Occipital lobe (tissue), 3 donors: ENCODE measurements at places on chromosomes 16 and 17.
A peak's percentile ranks its signal among the peaks of the same experiment; 100 is the strongest.

GRCh38 chr17:82014971-82015310 lies 7.7 kb downstream of the CENPX start:
- DNase-seq, result no peak

- peak; percentile 44 for DNase-seq
Measured at GRCh38 chr17:18025945-18026776, 12.8 kb downstream of the ATPAF2 start.

DNA sequence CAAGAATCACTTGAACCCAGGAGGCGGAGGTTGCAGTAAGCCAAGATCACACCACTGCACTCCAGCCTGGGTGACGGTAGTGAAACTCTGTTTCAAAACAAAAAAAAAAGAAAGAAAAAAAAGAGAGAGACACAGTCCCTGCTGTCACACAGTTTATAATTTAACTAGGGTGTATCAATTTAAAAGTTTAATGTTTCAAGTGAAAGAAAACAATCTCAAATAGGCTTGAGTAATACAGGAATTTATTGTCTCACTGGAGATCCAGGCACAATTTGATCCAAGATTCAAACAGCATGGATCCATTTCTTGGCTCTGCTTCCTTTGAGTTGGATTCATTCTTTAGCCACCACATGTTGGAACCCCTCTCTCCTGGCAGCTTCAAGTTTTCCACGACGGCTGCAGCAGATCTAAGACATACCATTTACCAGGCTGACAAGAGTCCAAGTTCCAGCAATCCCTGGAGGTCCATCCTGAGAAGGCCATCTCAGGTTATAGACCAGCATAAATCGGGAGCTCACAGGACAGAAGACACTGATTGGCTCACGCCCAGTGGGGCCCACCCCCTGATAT lies 97.5 kb downstream of the YPEL2 start:
- no peak for DNase-seq

GRCh38 chr17:40952661-40953060 lies 14.1 kb downstream of the KRT39 start:
- DNase-seq, result no peak

DNA sequence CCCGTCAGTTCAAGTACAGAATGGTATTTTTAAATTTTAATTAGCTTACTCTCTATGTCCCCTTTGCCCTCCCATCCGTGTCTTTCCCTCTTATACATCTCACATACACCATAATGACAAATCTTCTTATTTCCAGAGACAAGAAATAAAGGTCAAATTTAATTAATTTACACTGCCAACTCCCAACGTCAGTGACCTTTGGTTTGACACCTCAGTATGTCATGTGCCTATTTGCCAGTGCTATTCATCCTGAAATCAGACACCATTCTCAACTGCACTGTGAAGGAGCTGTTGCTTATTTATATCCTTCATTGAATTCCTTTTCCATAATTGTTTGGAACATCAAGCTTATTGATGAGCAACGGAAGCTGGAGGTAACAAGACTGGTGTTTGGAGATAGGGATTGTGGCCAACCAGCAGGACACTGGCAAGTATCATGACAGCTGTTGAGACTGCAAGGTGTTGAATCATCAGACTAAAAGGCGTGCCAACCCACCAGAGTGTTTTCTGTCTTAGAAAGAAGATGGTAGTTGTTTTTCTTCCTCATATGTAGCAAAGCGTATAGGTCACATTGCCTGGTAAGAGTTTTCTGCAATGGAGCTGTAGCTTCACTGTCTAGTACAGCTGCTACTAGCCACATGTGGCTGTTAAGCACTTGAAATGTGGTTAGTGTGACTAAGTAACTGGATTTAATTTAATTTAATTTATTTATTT lies 12.5 kb downstream of the CALCOCO2 start:
- no peak for DNase-seq

DNA sequence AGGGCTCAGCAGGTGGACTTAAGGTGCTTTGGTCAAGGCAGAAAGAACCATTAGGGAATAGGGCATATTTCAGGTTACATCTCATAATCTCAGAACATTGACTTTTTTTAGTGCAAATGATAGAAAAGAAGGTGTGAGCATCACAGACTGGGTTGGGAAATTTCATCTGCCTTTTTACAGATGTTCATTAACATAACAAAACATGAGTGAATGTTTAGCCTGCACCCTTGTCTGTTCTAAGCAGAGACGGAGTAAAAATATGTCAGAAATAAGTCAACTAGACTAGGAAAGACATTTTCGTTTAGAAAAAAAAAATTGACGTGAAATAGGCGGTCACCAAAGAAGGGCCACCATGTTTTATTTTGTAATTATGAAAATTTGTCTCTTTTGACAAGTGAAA lies 127.5 kb upstream of the CDH13 start:
- DNase-seq, result no peak

DNA sequence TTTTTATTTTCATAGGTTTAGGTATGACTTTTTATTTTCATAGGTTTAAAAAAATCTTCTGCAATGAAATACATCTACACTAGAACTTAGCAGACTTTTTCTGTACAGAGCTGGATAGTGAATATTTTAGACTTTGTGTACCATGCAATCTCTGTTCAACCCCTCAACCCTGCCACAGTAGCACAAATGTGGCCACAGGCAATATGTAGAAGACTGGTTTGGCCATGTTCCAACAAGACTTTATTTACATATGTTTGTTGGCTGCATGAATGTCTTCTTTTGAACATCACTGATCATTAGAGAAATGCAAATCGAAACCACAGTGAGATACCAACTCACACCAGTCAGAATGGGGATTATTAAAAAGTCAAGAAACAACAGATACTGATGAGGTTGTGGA lies 229.2 kb downstream of the SHISA9 start:
- DNase-seq, result no peak

GRCh38 chr16:19228052-19228451 lies 57.5 kb upstream of the CLEC19A start:
- no peak for DNase-seq
